ENCODE measurements at places on chromosomes 12 and 14.

DNA sequence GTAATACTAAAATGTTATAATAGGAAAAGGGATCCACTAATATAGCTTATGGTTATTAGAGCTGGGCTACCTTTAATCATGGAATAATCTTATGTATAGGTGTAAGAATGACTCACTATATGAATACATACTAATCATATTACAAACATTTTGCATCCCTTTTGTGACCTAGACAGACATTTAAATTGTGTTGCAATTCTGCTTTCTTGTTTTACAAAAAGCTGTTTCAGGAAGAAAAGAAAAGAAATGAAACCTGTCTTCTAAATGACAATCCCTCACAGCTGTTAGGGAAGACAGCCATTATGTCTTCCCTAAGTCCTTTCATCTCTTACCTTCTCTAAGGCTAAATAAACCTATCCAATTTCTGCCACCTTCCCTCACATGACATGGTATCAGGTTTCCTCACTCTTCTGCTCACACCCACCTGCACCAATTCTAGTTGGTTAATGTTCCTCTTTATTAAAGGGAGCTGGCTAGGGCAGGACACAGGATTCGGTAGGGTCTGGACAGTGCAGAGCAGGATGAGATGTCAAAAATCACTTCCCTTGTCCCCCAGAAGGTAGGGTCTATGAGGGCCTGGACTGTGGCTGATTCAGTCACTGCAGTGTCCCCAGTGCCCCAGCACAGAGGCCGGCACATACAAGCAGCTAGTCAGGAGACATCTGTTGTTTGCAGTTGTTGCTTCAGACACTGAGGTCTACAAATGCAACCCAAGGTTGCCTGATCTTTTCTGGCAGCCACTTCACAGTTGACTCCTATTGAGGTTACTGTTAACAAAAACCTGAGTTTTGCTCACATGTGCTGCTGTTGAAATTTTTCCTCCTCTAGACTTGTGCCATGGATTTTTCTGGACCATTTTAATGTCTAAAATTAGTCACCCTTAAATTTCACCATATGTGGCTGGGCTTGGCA lies 3.7 kb downstream of the DHRS7 start:
- DNase-seq: no peak

DNA sequence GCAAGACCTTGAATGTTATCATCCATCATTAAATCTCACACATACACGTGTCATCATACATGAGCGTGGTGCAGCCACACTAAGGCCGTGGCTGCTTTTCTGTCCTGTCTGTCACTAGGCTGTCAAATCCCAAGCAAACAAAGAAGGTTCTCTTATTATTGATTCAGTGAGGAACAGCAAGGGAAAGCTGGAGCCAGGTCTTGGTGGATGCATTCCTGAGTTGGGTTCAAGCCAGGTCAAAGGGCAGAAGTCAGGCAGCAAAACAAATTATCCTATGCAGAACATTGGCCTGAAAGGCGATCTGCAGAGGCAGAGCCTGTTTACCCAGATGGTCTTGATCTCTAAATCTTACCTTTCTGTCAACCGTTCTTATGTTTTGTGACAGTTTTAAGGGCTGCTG lies 252.3 kb downstream of the NEDD1 start:
- DNase-seq: no peak

DNA sequence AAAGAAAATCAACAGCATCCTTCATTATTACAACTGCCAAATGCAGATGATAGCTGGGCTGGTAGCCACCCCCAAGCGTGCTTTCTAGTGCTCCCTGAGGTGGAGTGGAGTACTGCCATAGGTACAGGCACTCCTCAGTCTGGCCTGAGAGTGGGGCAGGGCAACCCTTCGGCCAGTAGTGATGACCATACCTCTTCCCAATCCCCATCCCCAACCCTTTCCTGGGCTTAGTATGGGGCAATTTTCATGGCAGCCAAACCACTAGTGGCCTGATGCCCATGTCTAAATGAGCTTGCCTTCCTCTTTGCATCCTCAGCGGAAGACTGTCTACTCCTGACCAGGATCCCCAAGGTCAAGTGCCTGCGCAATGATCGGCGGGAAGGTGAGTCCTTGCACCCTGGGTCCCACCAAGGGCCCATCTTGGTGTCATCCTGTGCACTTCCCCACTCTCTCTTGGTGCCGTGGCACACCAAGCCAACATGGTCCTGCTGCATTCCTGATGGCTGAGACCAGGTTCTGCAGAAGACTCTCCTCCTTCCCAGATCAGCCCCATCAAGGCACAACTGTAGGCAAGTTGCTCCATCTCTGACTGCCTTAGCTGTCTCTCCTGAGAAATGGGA lies 65.8 kb downstream of the GALNT16 start:
- DNase-seq: no peak

- no peak for DNase-seq
These were observed 244.2 kb upstream of the CLEC14A start for GRCh38 chr14:38500125-38500524.

GRCh38 chr12:77592836-77593235 lies 237.9 kb upstream of the NAV3 start:
- DNase-seq: no peak

- no peak for DNase-seq
These were observed 11.6 kb upstream of the UNC119B start for GRCh38 chr12:120698665-120699064.

DNA sequence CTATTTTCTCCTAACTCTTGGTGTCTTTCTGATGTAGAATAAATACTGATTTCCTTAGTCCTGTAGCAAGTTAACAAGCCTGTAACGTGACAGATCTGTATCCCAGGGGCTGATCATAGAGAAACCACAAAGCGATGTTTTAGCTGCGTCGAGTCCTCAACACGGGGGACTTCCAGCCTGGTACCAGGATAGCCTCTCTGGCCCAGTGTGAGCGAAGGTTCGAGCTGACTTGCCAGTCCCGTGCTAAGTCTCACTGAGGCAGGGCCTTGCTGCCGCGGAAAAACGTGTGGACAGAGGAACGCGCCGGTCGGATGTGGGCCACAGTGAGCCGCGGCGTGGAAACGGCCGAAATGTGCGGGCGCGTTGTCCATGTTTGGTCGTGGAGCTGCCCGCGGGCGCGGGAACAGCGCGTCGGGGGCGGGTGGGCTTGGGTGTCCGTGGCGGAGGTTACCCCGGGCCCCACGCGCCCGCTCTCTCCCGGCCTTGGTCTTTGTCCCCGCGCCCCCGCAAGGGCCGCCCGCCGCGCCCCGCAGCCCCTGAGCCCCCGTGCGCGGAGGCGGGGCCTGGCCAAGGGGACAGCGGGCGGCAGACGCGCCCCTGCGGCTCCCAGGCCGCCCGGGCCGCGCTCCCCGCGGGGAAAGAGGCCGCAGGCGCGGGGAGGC lies 531 bp upstream of the EML1 start:
- no peak for DNase-seq

Data from stimulated activated CD4-positive, alpha-beta T cell treated with anti-CD3 and anti-CD28 coated beads, Interleukin-2, amount 100 ng/mL, for 48 hours (primary cell).